ENCODE measurements at places on chromosomes 2 and 18.

- DNase-seq: no peak
These were observed 138.6 kb upstream of the SLC1A4 start for GRCh38 chr2:64850642-64851041.

DNA sequence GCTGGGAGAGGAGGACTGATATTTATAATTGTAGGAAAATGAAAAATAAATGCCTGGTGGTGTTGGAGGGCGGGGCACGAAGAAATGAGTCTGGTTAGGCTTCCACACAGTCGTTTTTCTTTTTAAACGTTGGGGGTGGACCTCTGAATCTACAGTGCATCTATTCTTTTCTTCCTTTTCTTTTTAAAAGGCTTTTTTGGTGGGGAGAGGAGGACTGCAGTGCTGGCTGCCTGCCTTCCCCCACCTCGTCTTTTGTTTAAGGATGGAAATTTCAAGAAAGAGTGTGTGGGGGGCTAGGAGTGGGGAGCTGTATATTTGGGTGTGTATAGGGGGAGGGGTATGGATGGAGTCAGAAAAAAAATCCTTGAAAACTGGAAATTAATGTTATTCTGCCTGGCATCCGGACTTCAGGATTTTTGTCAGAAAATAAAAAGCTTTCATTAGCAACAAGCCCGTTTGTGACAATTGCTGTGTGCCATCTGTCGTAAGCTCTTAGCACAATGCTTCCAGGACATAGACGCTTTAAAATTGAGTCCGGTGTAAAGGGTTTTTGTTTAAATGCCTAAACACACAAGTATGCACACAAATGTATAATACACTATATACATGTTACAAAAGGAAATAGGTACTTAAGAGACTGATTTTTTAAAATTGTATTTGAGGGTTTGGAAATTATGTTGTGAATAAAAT, 1.1 kb downstream of the MAP2 start:
- no peak for DNase-seq

GRCh38 chr2:30994227-30995056, 143.8 kb downstream of the GALNT14 start:
- no peak for DNase-seq

DNA sequence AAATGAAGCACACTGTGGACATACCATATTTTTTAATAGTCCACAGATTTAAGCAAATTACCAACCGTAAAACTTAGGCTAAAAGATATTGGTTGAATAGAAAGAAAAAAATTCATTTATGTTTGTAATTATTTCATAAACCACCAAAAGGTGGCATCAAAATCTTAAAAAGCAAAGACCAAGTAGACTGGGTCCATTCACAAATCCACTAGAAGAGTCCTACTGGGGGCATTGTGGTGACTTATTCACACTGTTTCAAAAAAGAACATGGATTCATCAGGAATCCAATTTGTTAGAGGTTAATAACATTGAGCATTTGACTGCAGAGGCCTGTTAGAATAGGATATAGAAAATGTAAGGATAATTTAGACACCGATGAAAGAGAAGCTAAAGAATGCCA, 194.9 kb upstream of the KYNU start:
- DNase-seq: no peak

DNA sequence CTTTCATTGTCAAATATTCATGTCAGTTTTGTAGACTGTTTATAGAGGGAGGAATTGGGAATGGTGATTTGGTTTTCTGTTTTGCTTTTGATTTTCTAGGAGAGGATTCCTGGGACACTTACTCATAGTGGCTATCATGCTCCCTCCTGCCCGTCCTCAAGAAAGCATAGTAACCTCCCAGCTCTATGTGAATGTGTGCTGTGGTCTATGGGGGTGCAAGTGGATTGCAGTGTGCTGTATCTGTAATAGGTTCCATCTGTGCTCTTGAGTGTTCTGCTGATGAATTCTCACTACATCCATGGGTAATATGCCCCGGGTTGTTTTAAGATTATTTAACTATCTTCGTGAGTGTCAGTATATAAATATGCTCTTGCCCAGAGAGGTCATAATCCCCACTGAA, 811.3 kb downstream of the CNTNAP5 start:
- DNase-seq: no peak

DNA sequence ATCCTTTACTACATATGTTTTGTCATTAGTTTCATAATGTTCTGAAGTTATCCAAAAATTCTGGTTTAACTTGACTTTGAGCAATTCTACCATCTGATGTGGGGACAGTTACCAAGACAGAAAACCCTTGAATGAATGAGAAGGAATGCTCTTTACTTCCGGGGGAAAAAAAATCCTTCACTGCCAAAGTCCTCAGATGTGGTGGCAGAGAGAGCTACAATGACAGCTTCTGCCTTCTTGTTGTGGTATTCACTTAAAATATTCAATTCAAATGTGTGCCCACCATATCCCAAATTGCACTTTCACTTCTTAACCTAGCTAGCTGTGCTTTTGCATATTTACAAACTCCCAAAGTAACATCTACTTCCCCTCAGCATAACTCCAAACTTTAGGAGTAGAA, 1531.7 kb upstream of the NXPH2 start:
- no peak for DNase-seq

- DNase-seq: no peak
These were observed 64.7 kb downstream of the EMILIN2 start for GRCh38 chr18:2911533-2911932.

DNA sequence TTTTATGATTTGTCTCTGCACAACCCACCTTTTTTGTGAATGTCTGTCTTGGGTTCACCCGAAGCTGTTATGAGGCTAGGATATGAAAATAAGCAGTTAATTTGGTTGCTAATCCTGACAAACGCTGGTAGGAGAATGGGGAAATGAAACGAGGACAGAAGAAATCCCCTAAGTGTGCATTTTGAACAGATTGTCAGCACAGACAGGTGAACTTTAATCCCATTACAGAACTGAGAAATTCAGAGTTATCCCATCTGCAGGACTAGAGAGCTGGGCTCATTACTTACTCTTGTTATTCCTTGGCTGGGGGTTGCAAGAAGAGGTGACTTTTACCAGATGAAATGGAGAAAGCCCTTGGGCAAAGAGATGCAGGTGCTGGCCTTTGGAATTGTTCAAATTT, 123.3 kb upstream of the NYAP2 start:
- no peak for DNase-seq

- no peak for DNase-seq
These were observed 114.3 kb downstream of the ALK start for GRCh38 chr2:29807082-29807481.

DNA sequence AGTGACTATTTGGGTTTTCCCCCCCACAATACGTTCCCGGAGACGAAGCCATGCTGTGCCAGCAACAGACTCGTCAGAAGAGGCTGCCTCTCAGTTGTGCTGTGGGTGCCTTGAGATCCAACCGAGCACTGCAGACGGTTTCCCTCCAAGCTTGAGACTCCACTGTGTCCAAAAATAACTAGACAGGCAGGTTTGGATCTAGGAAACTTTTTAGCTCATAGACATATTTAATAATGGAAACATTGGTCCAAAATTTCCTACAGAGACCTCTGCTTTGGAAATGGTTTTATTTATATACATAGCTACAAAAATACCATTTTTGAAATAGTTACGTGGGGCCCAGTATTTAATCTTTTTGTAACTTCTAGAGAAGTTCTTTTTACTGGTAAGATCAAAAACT, 63.1 kb upstream of the SPATS2L start:
- no peak for DNase-seq
